Stimulated activated CD8-positive, alpha-beta memory T cell treated with anti-CD3 and anti-CD28 coated beads, Interleukin-15, amount 100 ng/mL, for 24 hours (primary cell): ENCODE measurements at places on chromosomes 7 and 10.
A peak's percentile ranks its signal among the peaks of the same experiment; 100 is the strongest.

GRCh38 chr10:77301305-77301730 is 336.3 kb downstream of the KCNMA1 start:
- no peak for DNase-seq

GRCh38 chr7:101075646-101076045 is 9.6 kb upstream of the TRIM56 start:
- no peak for DNase-seq

DNA sequence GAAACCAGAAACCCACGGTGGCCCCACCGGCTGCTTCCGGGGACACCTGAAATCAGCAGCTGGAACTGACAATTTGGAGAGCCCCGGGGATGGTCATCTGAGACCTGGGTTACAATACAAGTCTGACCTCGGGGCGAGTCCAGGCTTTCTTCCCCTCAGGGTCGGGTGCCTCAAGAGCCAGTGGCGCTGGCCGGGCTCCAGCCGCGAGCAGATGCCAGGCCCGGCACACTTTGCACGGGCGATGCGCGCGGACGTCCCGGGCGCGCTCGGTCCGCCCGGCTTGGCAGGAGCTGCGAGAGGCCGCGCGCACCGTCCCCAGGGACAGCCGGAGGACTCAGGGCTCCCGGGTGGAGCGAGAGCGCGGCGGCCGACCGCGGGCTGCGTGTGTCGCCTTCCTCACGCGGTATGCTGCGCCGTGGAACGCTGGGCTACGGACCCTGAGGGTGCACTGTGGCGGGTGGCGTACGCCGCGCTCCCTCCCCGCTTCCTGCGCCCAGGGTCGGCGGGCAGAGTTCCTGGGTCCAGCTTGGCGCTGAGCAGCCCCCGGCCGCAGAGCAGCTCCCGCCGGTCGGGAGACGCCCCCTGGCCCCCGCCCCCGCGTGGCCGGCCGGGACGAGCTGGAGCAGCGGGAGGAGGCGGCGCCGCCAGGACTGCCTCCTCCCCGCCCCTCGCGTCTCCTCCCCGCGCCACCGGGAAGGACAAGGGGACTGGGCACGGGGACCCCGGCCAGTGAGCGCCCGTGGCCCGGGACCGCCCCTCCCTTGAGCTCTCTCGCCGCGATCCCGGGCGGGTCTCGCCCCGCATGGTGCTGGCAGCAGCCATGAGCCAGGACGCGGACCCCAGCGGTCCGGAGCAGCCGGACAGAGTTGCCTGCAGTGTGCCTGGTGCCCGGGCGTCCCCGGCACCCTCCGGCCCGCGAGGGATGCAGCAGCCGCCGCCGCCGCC is at the start of gene RBM20:
Gene RBM20, plus strand, starts transcription at position 684 of the 945 bp plus-strand sequence. Its CDS starts 119 bp downstream, at position 803.
- DNase-seq: no peak

DNA sequence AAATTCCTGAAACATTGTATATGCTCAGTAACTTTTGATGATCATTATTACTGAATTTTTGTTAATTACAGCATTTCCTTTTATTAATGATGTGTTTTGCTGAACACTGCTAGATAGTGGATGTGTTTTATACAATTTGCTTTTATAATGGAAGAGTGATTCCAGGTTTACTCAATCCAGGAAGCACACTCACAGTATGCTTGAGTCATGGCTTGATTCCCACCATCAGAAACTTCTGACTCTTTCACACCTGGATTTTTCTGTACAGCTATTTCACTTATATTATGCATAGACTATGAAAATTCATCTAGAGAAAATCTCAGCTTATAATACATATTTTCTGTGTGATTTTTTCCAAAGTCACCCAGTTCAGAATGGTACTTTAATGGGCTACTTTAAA is 1040.9 kb downstream of the GRM8 start:
- no peak for DNase-seq

DNA sequence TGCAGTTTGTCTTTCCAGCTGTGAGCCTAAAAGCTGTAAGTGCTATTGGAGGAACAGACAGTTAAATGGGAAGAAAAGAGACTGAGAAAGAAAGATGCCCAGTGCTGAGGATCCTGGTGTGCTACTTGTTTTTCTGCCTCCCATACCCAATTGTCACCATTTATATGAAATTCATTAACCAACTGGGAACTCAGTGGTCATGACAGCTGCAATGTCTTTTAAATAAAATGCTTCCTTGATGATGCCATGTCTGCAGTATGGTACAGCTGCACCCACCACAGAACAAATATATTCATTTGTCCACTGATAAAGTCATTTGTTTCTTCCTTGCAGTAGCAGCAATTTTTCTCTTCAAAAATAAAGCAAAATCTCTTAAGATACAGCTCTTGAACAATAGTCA is 15.6 kb upstream of the RTKN2 start:
- no peak for DNase-seq

- DNase-seq: no peak
These were observed 310.2 kb upstream of the LRRN3 start for GRCh38 chr7:110780712-110781111.

GRCh38 chr10:128875956-128876736 is 590.9 kb upstream of the MGMT start:
- DNase-seq: no peak

DNA sequence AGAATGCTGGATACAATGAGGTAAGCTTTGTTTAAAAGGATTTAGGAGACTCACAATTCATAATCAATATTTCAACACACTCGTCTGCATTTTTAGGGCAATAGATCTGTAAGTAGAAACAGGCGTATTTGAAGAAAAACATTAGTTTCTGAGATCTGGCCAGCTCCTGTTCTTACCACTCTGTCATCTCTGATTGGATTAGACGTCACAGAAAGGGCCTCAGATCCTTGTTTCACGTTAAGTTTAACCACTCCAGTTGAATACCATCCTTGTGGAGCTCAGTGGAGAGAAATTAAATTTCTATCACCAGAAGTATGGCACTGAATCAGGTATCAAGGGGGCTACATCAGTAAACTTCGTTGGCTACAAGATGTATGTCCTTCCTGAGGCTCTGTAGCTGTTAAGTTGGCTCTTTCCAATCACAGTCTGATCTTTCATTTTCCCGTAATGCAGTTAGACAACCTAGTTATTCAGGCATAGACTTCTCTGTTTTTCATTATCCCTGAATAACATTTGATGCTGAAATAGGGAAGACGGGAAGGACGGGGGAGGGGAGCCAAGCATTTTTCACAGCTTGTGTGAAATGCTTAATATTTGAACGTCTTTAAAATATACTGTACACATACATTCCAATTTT is 659.2 kb upstream of the GALNT17 start:
- no peak for DNase-seq

DNA sequence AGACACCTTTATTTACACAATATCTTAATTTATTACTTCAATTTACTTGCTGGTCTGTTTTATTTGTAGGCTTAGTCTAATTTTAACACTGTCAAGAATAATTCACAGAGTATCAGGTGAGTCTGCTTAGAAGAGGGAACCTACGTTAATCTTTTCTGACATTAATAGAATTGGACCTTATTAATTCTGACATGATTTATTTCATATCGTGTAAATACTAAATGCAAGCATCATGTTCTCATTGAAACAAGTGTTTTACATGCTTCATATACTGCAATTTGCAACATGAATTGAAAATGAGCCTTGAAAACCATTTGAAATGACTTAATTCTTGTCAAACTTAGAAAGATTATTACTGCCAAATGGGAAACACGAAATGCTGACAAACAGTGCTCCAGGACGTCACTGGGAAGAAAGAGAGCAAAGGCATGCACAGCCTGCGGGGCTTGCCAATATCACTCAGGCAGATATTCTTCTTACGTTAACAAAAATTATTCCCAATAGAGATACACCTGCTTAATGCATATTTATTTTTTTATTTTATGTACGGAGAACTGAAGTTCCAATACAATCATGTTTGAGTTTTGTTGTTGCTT is 282.0 kb upstream of the AKR1E2 start:
- no peak for DNase-seq

- DNase-seq: no peak
These were observed 6.4 kb upstream of the PDCD4 start for GRCh38 chr10:110865186-110865808.

DNA sequence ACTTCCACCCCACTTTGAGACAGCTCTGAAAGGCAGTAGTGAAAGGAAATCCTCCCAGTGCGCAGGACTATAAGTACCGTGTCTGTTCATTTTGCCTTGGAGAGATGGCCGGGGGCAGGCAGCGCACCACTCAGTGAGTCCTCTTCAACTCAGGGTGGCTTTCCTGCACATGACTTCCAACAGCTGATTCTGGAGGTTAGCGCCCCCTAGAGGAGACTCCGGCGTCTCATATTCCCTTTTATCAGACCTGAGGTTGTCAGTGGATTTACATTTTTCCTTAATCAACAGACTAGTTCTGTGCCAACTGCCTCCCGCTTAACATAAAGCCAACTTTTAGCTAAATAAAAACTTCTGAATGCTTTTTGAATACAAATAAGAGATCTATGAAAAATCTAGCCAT is 101.0 kb downstream of the HERPUD2 start:
- DNase-seq: no peak

- no peak for DNase-seq
These were observed 21.3 kb upstream of the HSPB1 start for GRCh38 chr7:76281006-76281705.

DNA sequence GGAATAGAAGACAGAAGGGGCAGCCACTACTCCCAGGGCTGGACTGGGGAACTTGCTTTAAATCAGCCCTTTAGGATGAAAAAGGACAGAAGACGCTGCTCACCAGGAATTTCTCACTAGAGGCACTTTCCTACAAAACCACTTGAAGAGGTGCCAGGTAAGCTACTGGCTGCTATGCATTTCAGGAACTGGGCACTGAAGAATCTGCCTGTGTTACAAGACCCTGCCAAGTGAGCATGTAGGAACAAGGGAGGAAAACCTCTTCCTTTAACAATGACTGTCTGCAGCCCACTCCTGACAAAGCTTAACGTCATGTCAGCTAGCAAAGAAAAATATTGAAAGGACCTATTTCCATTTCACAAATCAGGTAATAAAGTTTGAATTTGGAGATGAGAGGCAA is 5.8 kb upstream of the AGMO start:
- no peak for DNase-seq

GRCh38 chr10:94521276-94522250 is 24.0 kb upstream of the HELLS start:
- DNase-seq: no peak

DNA sequence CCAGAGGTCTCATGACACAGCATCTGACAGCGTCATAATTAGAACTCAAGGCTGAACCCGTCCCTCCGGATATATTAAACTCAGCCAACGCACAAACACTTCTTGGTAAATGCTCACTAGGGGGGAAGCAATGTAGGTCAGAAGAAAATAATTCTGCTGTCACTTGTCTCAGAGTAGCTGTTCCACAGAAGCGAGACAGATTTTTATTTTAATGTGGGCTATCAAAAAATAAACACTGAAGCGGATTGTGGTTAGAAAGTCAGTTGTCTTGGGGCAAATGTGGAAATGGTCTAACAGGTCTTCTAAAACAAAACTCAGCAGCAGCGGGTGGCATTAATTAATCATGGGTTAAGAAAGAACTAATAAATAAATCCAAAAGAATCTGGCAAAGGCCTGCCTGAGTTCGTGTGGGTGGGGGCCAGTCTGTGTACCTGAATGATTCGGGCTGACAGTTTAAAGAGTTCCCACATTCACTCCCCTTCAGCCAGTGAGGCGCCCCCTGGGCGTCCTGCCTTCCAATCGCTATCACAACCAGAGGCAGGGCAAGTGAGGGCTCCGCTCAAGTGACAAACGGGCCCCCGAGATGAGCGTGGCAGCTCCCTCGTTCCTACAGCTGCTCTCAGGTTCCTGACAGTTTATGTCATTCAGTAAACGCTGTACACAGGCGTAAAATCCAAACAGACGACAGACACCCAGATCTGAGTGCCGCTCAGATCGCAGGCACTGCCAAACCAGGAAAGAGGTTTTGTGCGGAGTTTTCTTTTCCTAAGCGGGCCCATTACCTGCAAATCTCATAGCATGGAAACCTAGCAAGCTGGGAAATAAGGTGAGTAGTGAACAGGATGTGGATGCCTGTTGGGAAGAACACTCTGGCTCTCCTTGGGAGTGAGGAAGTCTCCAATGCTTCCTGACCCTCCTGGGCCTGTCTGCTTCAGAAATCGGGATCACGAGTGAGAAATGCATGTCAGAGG is 52.9 kb downstream of the NRAP start:
- DNase-seq: no peak

GRCh38 chr10:6050801-6051445 is 11.2 kb downstream of the IL2RA start:
- DNase-seq: peak; percentile 73

- DNase-seq: no peak
These were observed 67.6 kb downstream of the FAM53B start for GRCh38 chr10:124676416-124677062.

DNA sequence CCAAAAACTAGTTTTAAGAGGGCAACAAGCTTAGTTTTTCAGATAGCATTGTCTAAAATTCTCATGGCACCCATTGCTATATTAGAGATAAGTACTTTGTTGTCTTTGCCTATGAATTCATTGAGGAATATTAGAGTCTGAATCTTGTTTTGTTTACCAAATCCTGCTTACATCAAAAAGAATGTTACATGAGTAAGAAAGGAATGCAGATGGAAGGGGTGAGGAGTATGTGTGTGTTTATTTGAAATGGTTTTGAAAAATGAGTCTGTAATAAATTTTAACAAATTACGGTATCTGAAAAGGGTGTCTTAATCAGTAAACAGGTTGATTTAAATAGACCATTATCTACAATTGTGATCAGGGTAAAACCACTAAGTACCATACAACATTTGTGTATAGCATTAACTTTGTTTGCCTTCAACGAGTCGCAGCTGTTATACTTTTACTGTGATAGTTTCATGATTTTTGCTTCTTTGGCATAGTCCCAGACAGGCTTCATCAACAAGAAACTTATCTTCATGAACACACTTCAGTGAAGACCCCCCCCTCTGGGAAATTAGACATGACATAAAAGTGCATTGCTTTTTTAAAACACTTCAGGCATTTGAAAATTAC is 1183.9 kb upstream of the C7orf33 start:
- no peak for DNase-seq
